ENCODE measurements at places on chromosomes 7 and 10. TPM values are rescaled to one million over a fixed set of nuclear protein-coding genes. Genes with fewer than 3 reads are reported as not detected.

The SPDYE6 gene
- total RNA-seq, result not detected

The YKT6 gene
- 50.6 TPM for total RNA-seq

The BRAF gene
- 56.9 TPM for total RNA-seq

The SLC39A12 gene
- not detected for total RNA-seq

The HPSE2 gene
- total RNA-seq, result 0.34 TPM

The MYOZ1 gene
- 4.9 TPM for total RNA-seq

The ANKRD61 gene
- total RNA-seq, result not detected

The HOXA3 gene
- total RNA-seq, result 3.9 TPM

The CUBN gene
- total RNA-seq, result 6.6 TPM

The CYP3A4 gene
- total RNA-seq, result 1.3 TPM

The IGFBP3 gene
- 1,011 TPM for total RNA-seq
